ENCODE measurements at places on chromosomes 3 and 15.

DNA sequence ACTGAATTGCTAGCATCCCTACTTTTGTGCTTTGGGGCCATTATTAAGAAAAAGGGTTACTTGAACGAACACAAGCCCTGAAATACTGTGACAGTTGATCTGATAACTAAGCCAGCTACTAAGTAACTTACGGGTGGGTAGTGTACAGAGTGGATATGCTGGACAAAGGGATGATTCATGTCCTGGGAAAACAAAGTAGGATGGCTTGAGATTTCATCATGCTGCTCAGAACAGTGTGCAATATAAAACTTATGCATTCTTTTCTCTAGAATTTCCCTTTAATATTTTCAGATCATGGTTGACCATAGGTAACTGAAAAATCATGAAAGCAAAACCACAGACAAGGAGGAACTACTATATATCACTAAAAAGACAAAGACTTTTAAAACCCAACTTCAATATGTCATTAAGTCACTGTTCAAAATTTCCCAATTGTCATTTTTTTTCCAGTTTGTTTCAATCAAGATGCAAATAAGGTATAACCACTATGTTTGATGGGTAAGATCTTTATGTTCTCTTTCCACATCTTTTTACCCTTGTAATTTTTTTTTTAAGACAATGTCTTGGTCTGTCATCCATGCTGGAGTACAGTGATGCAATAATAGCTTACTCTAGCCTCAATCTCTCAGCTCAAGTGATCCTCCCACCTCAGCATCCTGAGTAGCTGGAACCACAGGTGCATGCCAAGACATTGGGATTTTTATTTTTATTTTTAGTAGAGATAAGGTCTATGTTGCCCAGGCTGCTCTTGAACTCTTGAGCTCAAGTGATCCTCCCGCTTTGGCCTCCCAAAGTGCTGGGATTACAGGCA, 67.7 kb downstream of the IFT80 start:
- DNase-seq, result no peak

DNA sequence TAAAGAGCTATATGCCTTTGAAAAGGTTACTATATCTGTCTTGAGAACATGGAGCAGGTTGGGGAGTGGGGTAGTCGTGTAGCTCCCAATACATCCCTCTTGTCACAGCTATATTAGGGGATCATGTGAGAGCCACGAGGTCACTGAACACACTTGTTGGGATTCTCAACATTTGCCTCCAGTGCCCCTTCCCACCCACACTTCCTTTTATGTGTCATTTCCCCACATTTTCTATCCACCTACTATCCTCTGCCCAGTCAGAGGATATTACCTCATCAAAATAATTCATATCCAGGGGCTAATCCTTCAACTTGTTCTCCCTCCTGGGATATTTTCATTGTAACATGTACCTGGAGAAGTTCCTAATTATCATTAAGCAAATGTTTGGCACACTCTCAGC, 85.0 kb downstream of the CYP19A1 start:
- DNase-seq, result no peak

DNA sequence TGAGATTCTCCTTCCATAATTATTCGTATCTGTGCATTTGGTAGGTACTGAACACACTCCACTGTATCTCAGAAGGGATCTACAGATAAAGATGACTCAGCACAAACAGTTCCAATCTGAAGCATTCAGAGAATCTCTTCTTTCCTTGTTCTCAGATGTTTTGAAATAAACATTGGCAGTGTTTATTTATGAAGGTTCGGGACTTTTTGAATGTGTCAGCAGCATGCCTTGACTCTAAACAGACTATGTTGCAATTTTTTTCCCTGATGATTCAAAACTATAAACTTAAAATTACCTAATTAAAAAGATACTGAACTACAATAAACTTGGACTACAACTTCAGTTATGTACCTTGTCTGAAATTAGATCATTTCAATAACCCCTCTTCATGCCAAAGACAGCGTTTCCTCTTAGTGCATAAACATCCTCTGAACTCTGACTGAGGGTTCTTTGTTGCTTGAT, 612.9 kb upstream of the TBL1XR1 start:
- no peak for DNase-seq

DNA sequence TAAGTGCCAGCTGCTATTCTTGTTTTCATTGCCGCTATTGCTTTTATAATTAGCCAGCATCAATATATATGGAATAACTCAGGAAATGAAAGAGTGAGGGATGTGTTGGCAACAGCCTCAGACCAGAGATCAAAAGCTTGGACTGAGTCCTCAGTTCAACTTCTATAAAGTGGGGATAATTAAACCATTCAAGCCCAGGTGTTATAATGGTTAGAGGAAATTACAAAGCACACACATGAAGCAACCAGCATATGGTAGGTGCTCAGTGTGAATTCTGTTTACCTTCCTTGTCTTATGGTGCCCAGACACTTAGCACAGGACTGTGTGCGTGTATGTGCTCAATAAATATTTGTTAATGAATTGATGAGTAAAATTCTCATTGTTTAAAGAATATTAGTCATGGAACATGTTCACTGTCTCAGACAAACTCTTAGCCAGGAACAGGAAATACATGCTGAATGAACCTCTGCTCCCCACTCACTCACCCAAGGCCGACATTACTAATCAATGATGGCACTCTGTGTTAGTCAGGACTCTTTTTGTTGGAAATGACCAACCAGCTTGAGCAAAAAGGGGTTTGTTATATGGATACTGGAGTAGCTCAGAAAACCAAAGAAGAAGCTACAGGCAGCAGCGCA, 16.7 kb upstream of the CCDC174 start:
- no peak for DNase-seq

GRCh38 chr15:31235311-31236183, 91.1 kb upstream of the KLF13 start:
- no peak for DNase-seq

DNA sequence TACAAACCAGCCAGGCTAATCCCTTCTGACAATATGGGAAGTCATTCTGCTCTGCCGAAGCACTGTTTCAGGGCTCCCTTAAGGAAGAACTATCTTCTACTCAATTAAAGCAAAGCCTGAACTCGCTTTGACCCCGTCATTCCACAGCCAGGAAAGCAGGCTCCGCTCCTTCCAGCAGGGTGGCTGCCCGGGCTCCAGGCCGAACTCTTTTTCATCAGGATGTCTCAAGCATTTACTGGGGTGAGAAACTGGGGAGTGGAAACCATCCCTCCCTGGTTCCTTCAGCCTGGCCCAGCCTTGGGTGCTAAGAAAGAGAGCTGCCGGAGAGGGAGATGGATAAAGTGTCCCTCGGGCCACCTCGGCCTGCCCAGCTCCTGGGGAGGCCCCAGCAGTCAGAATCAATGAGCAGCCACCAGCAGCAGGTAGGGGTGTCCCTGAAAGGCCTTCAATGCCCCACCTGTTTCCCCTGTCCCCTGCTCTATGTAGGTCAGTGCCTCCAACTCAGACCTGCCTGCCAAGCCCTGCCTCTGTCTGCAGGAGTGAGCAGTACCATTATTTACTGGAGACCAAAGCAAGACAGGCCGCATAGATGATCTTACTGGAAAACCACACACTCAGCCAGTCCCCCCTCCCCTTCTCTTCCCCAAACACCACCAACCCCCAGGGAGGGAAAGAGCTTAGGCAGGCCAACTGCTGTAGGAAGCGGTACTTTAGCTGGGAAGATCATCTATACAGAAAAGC, 225.6 kb upstream of the TLE3 start:
- DNase-seq, result no peak

GRCh38 chr3:60229502-60229901, 1021.8 kb downstream of the FHIT start:
- no peak for DNase-seq

DNA sequence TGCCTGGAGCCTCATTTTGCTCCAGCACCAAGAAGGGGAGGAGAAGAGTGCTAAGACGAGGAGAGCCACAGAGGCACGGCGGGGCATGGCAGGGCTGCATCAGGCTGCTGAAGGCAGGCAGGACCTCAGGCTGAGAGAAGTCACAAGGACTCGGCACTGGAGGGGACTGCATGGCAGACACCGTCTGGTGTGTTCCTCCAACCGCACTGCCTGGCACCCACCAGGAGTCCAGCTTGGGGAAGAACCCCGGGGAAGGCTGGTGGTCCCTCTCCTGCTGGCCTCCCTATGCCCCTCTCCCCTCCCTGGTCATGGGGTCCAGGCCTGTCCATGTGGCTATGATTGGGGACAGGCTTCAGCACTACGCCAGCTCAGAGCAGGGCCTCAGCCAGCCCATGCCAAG, 153.2 kb upstream of the MEF2A start:
- DNase-seq, result no peak

- DNase-seq, result no peak
Measured at GRCh38 chr3:10574101-10574620, 68.8 kb upstream of the ATP2B2 start.

DNA sequence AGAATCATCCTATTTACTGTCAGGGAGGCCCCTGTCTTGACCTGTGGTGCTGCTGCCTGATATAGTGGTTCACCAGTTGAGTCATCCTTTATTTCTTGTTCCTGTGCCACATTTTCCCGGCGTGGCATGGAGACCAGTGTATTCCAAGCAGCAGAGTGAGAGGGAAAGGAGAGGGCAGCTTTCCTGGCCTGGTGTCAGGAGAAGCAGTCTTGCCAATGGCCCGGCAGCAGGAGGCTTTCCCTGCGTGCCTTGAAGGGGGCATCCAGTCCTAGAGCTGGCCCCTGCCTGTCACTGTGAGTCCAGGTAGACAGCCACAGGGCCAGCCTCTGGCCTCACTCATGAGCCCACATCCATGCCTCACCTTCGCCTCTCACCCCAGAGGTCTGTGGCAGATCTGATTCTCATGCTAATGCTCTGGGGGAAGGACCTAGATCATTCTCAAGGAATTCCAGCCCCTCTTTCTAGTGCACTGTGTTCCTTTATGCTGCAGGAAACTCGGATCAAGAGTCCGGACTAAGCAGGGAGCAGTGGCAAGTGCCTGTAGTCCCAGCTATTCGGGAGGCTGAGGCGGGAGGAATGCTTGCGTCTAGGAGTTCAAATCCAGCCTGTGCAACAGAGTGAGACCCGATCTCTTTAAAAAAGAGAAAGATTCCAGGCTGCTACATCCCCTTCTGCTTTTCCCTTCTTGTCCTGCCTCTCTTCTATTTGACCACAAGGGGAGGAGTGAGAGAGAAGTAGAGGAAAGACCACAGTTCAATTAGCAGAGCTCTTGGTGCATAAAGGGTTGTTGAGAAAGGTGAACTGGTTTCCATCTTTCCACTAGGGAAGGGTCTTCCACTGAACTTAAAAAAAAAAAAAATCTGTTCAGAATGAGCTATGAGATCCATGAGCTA, 66.8 kb upstream of the HACD2 start:
- DNase-seq, result no peak

Measured in T-helper 22 cell (primary cell).